Chondrocyte (in vitro differentiated cells): ENCODE measurements at places on chromosomes 4 and X. TPM values are rescaled to one million over a fixed set of nuclear protein-coding genes. Genes with fewer than 3 reads are reported as not detected.

Gene FAM200B
- total RNA-seq, result 26.0 to 33.0 TPM (median 31.8 TPM) in 3 replicates

Gene USP26
- total RNA-seq, result 0.17 TPM in 1 of 3 replicates, not detected in the others

Gene MAP7D2
- 0.28 to 0.62 TPM (median 0.53 TPM) in 3 replicates for total RNA-seq

Gene APLN
- 0.19 to 1.3 TPM (median 1.1 TPM) in 3 replicates for total RNA-seq

Gene PABPC5
- 5.6 to 6.0 TPM (median 5.8 TPM) in 3 replicates for total RNA-seq

Gene IRS4
- not detected in 3 replicates for total RNA-seq

Gene LIMCH1
- 8.8 to 9.8 TPM (median 9.0 TPM) in 3 replicates for total RNA-seq

Gene MGARP
- total RNA-seq, result 2.6 to 3.5 TPM (median 3.4 TPM) in 3 replicates

Gene MAPK10
- 14.1 to 75.6 TPM (median 14.4 TPM) in 3 replicates for total RNA-seq

Gene HPSE
- 0.31 to 0.90 TPM (median 0.38 TPM) in 3 replicates for total RNA-seq

Gene CPEB2
- 35.4 to 47.0 TPM (median 38.7 TPM) in 3 replicates for total RNA-seq

Gene RAB40AL
- total RNA-seq, result 0.70 to 1.6 TPM in 2 of 3 replicates, not detected in the other

Gene SLC4A4
- total RNA-seq, result 12.8 to 21.9 TPM (median 14.8 TPM) in 3 replicates

Gene TEX11
- total RNA-seq, result not detected in 3 replicates

Gene BEND2
- total RNA-seq, result not detected in 3 replicates
